Small intestine (tissue), 16 donors: ENCODE measurements at places on chromosomes 2 and 18.

DNA sequence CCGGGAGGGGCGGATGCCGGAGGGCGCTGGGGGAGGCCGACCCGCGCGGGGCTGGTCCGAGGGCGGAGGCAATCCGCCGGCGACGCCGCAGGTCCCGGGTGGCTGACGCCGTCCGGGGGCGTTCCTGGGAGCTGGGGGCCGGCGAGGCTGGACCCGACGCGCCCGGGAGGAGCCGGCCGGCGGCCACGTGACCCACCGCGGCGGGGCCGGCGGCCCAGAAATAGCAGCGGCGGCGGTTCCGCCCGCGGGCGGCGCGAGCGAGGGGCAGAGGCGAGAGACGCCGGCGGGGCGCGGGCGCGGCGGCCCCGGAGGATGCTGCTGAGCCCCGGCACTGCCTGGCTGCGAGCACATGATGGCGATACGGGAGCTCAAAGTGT lies at the start of gene RAB31:
Gene RAB31 (plus strand): TSS at position 245 of the 377 bp plus-strand sequence. CDS start 105 bp downstream, at position 350.
- H3K4me3 ChIP-seq: peak within 1 kb of the TSS; percentile 58
- H3K27me3 ChIP-seq: no peaks in the 10 kb centered on the region
- DNase-seq: peak; percentile 82
- peak within 1 kb of the TSS; percentile 91 for H3K27ac ChIP-seq
- no peaks in the 10 kb centered on the region for H3K36me3 ChIP-seq
- no peaks in the 10 kb centered on the region for H3K4me1 ChIP-seq

DNA sequence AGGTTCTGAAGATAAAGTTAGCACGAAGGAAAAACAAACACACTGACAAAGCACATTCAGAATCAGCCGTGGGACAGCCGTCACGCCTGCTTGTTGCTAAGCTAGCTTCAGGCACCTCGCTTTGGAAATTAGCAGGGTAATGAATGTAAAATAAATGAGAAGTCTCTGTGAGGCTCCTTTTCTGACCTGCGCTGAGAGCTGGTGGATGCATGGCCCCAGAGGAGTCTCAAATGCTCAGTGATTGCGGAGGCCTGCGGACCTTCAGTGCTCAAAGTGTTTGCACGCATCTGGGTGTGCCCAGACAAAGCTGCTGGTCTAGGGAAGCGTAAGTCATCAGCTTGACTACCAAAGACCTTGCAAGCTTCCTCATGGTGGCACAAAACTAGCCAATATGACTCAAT lies 50.6 kb downstream of the CD8B2 start:
- peaks cover 3% of the 10 kb centered on the region for H3K27me3 ChIP-seq
- no peak for DNase-seq
- H3K27ac ChIP-seq: no peak overlapping the region
- no peaks in the 10 kb centered on the region for H3K36me3 ChIP-seq
- H3K4me3 ChIP-seq: no peak overlapping the region

DNA sequence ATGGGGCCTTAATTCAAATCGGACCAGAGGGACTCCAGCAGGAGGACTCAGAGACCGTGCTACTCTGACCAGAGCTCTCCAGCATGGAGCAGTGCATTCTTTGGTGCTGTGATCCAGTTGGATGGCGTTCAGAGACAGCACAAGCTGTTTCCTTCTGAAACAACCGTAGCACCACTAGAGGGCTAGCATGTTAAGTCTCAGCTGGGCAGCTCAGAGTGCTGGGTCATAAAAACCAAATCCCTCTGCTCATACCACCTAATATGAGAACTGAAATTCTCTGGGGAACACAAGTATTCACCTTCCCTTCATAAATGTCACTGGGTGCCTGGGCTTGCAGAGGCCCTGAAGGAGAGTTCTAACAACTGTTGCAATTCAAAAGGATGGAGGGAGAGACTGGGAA lies 97.7 kb upstream of the TFCP2L1 start:
- no peaks in the 10 kb centered on the region for H3K27me3 ChIP-seq
- no peak overlapping the region for H3K27ac ChIP-seq
- H3K36me3 ChIP-seq: peaks cover 14% of the 10 kb centered on the region
- DNase-seq: no peak

- DNase-seq: no peak
- no peaks in the 10 kb centered on the region for H3K27me3 ChIP-seq
- H3K4me1 ChIP-seq: no peaks in the 10 kb centered on the region
- H3K36me3 ChIP-seq: no peaks in the 10 kb centered on the region
These were observed 153.0 kb downstream of the UXS1 start for GRCh38 chr2:106041150-106041549.

DNA sequence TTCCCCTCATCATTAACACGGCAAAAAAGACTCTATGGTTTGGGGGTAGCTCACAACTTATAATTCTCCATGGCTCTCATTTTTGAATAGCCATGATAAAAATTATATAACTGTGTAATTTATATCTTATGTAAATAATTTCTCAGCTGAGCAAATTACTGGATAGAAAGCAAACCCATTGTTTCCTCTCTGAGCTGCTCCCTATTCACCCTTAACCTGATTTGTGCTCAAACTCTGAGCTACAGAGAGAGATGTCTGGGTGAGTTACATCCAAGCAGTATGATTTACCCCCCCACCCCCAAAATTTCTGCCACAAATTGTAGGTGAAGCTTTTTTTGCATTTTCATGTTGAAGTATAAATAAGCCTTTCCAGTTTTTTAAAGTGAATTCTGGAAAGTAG lies 123.7 kb downstream of the TFCP2L1 start:
- no peaks in the 10 kb centered on the region for H3K27me3 ChIP-seq

DNA sequence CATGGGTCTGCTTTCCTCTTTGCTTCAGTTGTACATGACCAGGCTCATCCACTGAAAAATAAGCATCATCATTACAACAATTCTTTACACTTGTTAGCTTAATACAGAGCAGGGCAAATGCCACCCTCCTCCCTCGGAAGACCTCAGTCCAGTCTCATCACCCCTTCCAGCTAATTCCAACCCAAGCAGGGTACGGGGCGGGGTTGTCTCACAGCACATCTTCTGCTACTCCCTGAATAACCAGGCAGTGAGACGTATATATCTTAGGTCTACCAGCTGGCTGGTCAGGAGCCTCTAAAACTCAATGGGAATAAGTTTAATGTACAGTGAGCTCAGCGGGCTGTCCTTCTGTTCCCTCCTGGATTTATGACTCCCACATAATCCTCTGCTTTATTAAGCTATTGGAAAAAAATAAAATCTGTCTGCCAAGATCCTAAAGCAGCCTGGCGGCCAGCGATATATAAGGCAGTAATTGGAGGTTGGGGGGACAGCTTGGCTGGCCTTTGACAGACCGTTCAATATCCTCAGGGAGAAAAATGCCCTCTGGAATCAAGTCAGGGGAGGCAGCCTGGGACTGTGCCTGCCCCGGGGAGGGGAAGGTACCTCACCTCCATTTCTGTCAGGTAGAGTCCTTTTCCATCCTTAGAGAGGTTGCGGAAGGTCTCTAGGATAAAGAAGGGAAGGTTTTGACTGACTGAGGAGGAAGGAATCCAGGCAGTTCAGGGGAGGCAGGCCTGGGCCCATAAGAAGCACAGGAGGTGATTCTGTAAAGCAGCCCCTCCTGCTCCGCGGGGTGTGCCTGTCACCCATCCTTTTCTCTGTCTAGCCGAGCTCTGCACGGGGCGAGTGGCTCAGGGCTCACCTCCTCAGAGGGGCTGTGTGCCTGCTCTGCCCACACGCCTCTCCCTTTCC lies 76.3 kb downstream of the CAPN13 start:
- DNase-seq: no peak
- H3K36me3 ChIP-seq: peaks cover 3% of the 10 kb centered on the region
- H3K4me3 ChIP-seq: no peak overlapping the region
- peaks cover 8% of the 10 kb centered on the region for H3K4me1 ChIP-seq

DNA sequence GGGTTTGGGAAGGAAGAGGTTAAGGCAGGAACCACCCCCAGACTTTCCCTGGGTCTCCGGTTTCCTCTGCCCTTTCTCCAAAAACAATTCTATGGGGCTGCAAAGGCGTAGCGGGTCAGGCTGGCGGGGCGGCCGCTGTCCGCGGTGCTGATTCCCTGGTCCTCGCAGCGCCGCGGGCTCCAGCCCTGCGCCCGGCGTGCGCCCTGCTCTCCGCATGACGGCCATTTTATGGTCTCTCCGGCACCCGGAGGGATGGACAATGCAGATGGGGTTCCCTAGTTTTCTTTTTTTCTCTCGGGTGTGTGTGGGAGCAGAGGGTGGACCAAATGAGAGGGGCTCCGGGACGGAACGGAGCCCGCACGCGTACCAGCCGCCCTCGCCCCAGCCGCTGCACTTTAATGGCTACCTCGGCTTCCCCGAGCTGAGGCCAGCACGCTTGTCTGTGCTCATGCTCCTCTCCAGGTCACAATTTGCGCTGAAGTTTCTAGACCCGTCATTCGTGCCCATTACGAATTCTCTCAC lies 1.6 kb downstream of the ST8SIA3 start:
- H3K36me3 ChIP-seq: no peaks in the 10 kb centered on the region
- H3K4me3 ChIP-seq: no peak overlapping the region
- H3K27ac ChIP-seq: peak overlapping the region; percentile 51
- H3K4me1 ChIP-seq: no peaks in the 10 kb centered on the region
- peaks cover 37% of the 10 kb centered on the region for H3K27me3 ChIP-seq
- DNase-seq: peak; percentile 83
